ENCODE measurements at places on chromosomes 12 and 14.

GRCh38 chr14:79442786-79443185, 768.5 kb downstream of the DIO2 start:
- DNase-seq, result peak; percentile 95

DNA sequence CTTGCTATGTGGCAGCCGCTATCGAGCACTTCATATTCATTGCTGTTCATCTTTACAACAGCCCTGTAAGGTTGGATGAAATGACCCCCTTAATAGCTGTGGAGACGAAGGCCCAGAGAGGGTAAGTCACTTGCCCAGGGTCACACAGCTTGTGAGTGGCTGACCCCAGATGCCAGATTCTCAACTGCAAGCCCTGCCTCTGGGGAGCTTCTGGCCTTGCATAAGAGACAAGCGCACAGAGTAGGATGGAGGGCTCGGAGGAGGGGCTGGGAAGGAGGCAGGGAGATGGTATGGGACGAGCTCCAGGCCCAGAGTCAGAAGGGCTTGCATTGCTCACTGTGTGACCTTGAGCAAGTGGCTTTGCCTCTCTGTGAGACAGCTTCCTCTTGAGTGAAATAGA, 27.4 kb upstream of the NCOR2 start:
- DNase-seq, result no peak

DNA sequence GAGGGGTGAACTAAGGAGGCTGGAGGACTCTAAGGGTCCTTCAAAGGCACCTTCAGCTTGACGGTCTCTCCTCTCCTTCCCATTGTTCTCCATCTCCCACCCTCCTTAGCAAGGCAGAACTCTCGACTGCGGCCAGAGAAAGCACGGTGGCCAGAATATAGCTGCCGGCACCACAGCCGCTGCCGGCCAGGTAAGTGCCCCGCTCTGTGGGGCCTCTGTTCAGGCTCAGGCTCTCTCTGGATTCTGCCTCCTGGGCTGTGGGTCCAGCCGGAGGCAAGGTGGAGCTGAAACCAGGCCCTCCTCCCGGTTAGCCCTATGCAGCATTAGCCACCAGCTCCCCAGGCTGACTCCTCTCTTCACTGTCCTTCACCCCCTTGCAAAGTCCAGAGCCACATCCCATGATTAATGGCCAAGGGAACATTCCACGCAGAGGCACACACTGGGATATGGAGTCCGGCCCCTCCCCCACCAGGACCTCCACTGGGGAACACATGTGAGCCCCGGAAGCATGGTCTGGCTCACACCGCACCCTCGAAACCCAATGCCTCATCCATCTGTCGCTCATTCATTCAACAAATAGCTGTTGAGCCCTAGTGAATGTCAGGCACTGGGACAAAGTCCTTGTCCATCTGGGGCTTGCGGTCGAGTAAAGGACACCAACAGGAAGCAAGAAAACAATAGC, 25.2 kb downstream of the LTBP2 start:
- DNase-seq, result no peak

DNA sequence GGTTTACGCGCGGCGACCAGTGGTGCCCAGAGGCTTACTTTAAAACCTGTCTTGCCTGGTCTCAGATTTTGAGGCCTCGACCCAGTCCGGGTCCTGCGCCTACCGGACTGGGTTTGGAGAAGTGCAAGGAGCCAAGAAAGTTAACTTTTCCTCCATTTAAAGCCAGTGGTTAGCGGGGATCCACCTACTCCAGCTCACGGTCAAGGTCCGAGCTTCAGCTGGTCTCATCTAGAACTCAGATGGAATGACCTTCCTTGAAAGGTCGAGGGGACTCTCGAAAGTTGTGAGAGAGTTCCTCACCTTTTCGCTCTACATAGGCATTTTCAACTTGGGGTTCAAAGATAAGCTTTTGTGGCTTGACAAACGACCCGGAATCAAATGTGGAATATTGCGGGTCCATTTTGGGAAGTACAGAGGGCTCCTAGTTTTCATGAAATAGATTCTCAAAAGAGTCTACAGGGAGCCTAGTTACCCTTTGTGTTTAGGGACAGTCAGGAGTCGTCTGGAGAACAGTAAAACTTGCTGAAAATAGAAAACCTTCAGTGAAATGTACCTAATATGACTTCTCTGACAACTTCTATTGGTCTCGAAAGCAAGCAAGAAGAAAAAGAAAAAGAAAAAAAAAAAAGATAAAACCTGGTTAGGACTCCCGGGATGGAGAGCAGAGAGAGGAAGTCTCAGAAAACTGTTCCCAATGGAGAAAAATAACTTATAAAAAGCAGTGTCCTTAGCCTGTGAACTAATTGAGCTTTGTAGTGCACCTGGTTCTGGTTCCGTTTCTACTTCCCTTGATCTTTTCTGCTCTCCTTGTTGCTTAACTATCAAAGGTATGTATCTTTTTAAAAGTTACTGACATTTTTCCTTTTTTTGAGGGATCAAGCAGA, 1.4 kb downstream of the KCNMB4 start:
- DNase-seq, result no peak

- no peak for DNase-seq
These were observed 165.8 kb upstream of the CNOT2 start for GRCh38 chr12:70077441-70077840.

GRCh38 chr14:103130965-103131364, 7.7 kb downstream of the TNFAIP2 start:
- DNase-seq, result peak; percentile 73

DNA sequence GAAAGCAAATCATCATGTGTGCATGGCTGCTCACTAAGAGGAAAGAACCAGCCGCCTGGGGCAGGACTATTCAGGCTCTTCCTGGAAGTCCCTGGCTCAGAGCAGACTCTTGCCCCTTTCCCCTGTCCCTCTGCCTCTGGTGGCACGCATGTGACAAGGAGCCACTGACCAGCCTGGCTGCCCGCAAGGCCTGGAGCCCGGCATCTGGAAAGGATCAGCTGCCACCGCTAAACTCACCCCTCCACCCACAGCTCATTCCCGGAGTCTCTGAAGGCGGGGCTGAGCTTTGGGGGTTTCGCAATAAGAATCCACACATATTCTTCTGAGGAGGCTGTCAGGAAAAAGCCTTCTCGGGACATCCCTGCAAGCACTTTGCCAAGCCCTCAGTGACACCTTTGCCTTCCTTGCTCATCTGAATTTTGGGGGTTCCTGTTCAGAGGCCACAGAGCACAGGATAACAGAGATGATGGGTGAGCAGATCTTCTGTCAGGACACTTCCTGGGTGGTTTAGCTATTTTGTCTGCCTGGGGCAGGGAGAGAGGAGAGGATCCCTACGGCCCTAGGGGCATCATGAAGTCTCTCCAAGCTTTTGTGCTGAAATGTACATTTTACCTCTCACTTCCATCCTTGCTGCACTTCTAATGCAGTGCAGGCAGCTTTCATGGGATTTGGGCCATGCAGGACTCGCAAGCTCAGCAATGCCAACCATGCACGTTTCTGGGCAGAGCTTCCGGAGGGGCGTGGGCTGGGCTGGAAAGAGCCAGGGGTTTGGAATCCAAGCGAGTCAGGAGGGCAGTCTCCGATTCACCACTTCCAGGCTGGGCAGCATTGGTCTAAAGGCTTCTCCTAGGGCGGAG, 124.8 kb upstream of the MAP1LC3B2 start:
- no peak for DNase-seq

DNA sequence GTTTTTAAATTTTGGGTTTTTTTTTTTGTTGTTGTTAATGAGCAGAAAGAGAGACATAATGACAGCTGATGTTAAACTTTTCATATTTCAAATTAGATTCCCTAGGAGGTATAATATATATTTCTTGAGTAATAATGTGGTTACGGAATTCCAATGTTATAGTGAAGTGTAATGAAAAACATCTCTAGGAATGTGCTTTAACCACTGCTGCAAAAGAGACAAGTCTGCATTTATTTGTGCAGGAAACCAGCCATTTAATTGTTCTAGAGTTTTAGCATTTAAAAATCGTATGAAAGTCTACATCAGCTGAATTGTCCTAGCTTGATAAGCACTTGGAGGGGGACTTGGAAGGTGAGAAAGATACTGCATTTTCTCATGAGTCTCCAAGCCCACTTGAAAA, 14.3 kb downstream of the SERPINA10 start:
- no peak for DNase-seq

- DNase-seq, result no peak
These were observed 41.1 kb upstream of the PCED1B start for GRCh38 chr12:47038270-47038748.

- no peak for DNase-seq
These were observed 130.3 kb upstream of the NUDT4 start for GRCh38 chr12:93247313-93247991.

DNA sequence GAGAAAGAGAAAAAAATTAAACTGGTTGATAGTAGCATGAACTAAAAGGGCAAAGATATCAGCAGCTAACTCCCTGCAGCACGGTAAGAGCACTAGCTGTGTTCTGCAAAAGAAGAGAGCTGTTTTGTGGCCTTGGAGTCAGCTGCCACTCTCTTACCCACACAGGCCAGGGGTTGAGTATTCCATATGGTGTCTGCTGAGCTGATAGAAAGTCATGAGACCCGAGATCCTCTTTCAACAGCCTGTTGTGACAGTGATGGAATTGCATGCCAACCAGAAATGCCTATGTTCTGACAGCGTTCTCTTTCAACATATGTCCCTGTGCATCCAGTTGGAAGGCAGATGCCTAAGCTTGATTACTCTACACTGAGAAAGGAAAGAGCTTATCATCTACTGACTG, 39.9 kb downstream of the TMTC1 start:
- DNase-seq, result peak; percentile 99

DNA sequence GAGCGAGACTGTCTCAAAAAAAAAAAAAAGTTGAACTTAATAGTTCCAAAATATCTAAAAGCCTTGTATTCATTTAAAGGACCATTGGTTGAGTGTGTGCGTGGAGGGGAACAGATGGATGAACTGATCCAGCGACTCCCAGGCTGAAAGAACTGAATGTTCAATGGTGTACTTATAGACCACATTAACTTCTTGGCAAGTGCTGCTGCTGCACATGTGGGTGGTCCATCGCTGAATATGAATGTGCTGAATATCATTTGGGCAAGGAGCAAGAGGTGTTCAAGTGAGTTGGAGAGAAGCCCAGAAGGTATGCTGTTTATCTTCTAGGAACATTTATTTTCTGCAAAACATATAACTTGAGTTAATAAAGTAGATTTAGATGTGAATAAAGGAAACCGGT, 289.0 kb upstream of the RPL10L start:
- DNase-seq, result no peak

DNA sequence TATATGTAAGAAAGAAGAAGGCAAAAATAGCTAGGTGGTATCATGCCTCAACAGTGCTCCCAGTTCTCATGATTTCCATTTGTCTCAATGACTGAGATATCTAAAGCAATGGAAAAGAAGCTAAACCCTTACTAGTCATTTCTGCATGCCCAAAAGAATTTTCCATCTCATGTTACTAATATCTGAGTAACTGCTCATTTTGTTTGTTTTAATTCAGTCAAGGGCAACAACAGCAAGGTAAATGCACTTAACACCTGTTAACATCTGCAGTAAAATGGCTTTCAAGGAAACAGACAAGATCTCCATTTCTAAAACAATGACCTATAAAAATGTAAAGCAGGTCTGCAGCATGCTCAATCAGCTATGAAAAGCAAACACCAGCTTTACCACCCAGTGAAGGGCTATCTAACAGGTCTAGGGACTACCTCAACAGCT, 19.4 kb upstream of the SELPLG start:
- no peak for DNase-seq

- no peak for DNase-seq
These were observed 8.7 kb downstream of the SYNE3 start for GRCh38 chr14:95507701-95508103.

GRCh38 chr12:107057071-107057834, 36.1 kb downstream of the CRY1 start:
- DNase-seq, result no peak

DNA sequence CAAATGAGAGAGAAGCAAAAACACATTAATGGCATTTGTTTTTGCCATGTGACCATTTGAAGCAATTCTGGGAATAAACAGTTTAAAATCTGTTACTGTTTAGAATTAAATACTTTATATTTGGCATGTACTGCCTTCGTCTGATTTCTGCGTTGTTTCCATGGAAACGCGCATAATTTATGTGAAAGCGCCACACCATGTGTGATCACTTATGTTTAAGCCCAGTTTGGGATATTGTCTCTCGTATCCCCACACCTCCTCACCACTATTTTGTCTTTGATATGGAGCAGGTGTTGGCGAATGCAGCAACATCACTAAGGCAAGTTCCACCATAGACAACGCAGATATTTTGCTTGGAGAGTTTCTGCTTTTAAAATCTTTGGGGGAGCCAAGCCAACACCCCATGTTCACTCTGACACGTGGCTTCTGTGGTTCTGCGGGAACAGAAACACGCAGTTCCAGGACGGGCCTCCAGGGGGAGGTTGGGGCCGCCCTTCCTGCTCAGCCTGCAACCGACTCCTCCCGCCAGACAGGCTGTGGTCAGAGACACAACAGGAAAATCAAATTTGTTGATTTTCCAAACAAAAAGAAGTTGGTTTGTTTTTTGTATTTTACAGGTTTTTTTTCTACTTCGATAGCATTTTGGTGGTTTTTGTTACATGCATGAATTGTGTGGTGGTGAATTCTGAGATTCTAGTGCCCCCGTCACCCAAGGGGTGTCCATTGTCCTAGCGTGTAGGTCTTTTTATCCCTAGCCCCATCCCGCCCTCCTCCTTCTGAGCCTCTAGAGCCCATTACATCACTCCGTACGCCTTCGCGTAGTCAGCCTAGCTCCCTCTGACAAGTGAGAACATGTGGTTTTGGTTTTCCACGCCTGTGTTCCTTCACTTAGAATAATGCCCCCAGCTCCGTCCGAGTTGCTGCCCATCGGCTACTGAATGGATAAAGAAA, 101.9 kb upstream of the SFSWAP start:
- DNase-seq, result no peak

DNA sequence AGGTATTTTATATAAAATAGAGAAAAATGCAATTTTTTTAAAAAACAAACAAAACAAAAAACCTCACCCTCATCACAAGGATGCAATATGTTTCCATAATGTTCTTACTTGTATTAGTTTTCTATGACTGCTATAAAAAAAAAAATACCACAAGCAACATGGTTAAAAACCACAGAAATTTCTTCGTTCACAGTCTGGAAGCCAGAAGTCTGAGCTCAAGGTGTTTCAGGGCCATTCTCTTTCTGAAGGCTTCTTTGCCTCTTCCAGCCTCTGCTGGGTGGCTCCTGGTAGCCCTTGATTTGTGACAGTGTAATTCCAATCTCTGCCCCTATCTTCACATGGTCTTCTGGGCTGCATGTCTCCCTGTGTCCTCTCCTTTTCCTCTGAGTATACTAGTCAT, 21.5 kb upstream of the SSTR1 start:
- DNase-seq, result no peak

DNA sequence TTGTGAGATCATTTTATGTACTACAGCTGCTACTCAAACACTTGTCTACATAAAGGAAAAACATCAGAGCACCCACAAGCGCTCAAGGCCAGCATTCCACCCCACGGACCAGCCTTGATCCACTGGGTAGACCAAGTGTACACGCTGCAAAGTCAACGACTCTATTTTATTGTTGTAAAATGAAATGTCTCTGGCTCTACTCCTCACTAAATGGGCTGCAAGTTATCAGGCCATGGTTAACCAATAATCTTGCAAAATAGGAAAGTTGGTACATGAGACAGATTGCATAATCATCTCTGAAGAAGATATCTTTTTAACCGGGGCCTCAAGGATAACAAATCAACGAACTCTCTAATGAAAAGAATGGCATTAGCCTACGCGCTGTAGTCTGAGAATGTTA, 69.9 kb upstream of the FOXN3 start:
- DNase-seq, result no peak

- peak; percentile 57 for DNase-seq
These were observed 21.1 kb upstream of the KCNA5 start for GRCh38 chr12:5022465-5023061.

GRCh38 chr14:106060276-106060975, 534.0 kb downstream of the TMEM121 start:
- DNase-seq, result no peak

Measured in NCI-H1694 (cell line).